Glutamatergic neuron (in vitro differentiated cells): ENCODE measurements at places on chromosomes 5 and 9. TPM values are rescaled to one million over a fixed set of nuclear protein-coding genes. Genes with fewer than 3 reads are reported as not detected.

- peaks cover 6% of the 10 kb centered on the region for H3K27me3 ChIP-seq
- peak; percentile 37 for DNase-seq
- H3K36me3 ChIP-seq: no peaks in the 10 kb centered on the region
- H3K4me3 ChIP-seq: no peak overlapping the region
These were observed 29.1 kb upstream of the TOMM5 start for GRCh38 chr9:37621273-37622121.

- peaks cover 2% of the 10 kb centered on the region for H3K27me3 ChIP-seq
- no peaks in the 10 kb centered on the region for H3K36me3 ChIP-seq
- no peak overlapping the region for H3K4me3 ChIP-seq
- H3K27ac ChIP-seq: no peak overlapping the region
These were observed 5.5 kb downstream of the PCYOX1L start for GRCh38 chr5:149363358-149363757.

DNA sequence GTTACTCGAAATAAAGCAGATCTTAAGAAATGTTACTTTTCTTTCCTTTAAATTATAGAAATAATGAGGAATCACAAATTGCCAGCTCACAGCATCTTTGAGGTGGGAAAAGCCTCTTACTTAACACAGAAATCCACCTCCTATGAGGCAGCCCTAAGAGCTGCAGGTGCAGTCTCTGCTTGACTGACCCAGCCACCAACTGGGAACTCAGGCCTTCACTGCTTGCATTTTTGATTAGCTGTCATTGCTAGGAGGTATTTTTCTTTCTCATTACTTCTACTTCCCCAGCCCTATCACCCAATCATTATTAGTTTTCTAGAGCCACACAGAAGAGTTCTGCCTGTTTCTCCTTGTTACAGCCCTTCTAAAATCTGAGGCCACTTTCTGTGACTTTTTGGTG is 416.5 kb upstream of the KLF4 start:
- H3K36me3 ChIP-seq: peaks cover 6% of the 10 kb centered on the region
- no peak overlapping the region for H3K27ac ChIP-seq
- DNase-seq: no peak

GRCh38 chr5:150562832-150563231 is 54.9 kb downstream of the NDST1 start:
- H3K36me3 ChIP-seq: no peaks in the 10 kb centered on the region
- H3K27ac ChIP-seq: no peak overlapping the region
- H3K4me1 ChIP-seq: peaks cover 10% of the 10 kb centered on the region
- no peak for DNase-seq
- peaks cover 3% of the 10 kb centered on the region for H3K27me3 ChIP-seq

The MYOT gene
- not detected for total RNA-seq

DNA sequence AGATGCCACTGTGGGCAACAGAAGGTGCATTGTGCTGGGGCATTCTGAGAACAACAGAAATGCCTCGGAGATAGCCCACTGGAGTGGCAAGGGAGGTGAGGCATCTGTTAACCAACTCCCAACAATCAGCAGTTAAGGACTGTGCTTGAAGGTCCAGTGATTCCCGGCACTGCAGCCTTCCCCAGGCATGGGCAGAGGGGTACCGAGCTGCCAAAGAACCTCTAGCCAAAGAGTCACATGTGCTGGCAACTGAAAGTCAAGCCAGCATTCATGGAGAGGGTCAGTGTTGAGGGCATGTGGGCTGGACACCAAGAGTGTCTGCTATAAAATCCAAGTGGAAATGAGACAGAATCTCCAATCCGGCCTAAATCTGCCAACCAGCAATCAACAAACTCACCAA is 149.6 kb downstream of the ASTN2 start:
- H3K4me1 ChIP-seq: peaks cover 15% of the 10 kb centered on the region
- no peak for DNase-seq
- H3K27ac ChIP-seq: no peak overlapping the region
- no peaks in the 10 kb centered on the region for H3K27me3 ChIP-seq
- no peak overlapping the region for H3K4me3 ChIP-seq
- no peaks in the 10 kb centered on the region for H3K36me3 ChIP-seq

- H3K27ac ChIP-seq: no peak overlapping the region
- peaks cover 3% of the 10 kb centered on the region for H3K27me3 ChIP-seq
These were observed 29.6 kb upstream of the IGFBPL1 start for GRCh38 chr9:38453835-38454234.

- no peak overlapping the region for H3K27ac ChIP-seq
- no peaks in the 10 kb centered on the region for H3K27me3 ChIP-seq
- no peaks in the 10 kb centered on the region for H3K36me3 ChIP-seq
- H3K4me3 ChIP-seq: no peak overlapping the region
- no peaks in the 10 kb centered on the region for H3K4me1 ChIP-seq
These were observed 75.8 kb downstream of the MACROH2A1 start for GRCh38 chr5:135323227-135323626.

The INSL4 gene
- not detected for total RNA-seq

- H3K4me3 ChIP-seq: no peak overlapping the region
- peaks cover 8% of the 10 kb centered on the region for H3K27me3 ChIP-seq
- H3K36me3 ChIP-seq: no peaks in the 10 kb centered on the region
- no peak for DNase-seq
These were observed 25.7 kb downstream of the HMGCS1 start for GRCh38 chr5:43287493-43287892.

The INSL6 gene
- total RNA-seq: not detected

DNA sequence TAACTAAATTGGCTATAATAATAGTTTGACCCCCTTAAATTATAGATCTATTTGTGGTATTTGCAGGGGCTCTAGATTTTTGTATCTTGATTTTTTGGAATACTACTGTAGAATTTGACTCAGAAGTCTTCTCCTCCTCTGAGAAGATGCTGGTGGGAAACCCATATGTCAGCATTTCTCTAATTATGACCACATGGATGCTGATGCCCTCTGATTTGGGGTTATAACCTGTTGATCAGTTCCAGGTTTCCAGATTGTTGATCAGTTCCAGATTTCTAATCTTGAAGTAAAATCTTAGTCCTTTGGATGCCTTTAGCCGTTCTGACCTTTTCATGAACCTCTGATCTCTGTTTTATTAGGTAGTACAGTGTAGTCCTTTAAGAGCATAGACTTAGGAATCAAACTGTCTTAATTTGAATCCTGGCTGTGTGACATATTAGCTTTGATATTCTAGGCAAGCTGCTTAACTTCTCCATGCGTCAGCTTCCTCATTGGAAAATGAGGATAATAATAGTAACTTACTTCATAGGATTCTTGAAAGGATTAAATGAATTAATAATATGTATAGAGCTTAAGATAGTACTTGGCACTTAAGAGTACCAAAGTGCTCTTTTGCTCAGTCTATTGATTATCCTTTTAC is 8.1 kb downstream of the FSD1L start:
- peaks cover 12% of the 10 kb centered on the region for H3K4me1 ChIP-seq
- no peaks in the 10 kb centered on the region for H3K27me3 ChIP-seq
- H3K4me3 ChIP-seq: no peak overlapping the region
- DNase-seq: no peak

GRCh38 chr5:79014631-79015030 is 29.5 kb upstream of the ARSB start:
- no peak overlapping the region for H3K4me3 ChIP-seq
- no peak overlapping the region for H3K27ac ChIP-seq
- no peaks in the 10 kb centered on the region for H3K27me3 ChIP-seq

- H3K27me3 ChIP-seq: peaks cover 4% of the 10 kb centered on the region
- H3K27ac ChIP-seq: no peak overlapping the region
- DNase-seq: no peak
- H3K36me3 ChIP-seq: peaks cover 5% of the 10 kb centered on the region
- H3K4me1 ChIP-seq: no peaks in the 10 kb centered on the region
These were observed 8.3 kb upstream of the SPATA31C1 start for GRCh38 chr9:87909310-87910041.

The GBGT1 gene
- 1.3 TPM for total RNA-seq

- no peak for DNase-seq
- H3K4me3 ChIP-seq: no peak overlapping the region
- peaks cover 13% of the 10 kb centered on the region for H3K4me1 ChIP-seq
- peaks cover 4% of the 10 kb centered on the region for H3K27me3 ChIP-seq
These were observed 409.2 kb downstream of the BNC2 start for GRCh38 chr9:16461137-16461840.

DNA sequence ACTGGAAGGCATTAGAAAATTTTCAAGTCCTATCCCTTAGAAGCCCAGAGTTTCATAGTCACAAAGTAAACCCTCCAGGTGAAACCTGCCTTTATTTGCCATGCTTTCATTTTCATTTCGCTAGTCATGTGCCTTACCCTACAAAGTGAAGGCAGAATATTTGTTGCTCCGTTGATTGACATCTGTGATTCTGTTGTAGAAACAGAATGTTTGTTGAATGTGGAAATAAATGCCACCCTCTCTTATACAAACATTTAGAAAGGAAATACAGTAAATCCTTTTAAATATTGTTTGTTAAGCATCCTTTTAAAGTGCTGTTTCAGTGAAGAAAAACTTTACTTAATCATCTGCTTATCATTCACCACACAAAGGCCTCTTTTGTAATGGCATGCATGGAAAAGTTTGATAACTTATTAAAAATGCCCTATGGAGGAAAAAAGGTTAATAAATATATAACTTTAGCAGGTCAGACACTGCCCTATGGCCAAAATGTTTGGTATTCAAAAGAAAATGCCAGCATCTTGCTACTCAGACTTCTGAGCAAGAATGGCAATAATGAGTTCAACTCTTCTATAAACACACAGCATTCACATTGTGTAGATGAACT is 34.3 kb upstream of the CAST start:
- peaks cover 1% of the 10 kb centered on the region for H3K4me1 ChIP-seq
- H3K36me3 ChIP-seq: peaks cover 5% of the 10 kb centered on the region
- H3K27me3 ChIP-seq: peaks cover 3% of the 10 kb centered on the region
- DNase-seq: no peak
- no peak overlapping the region for H3K27ac ChIP-seq

The HMMR gene
- 7.4 TPM for total RNA-seq

The PCDHB3 gene
- 36.9 TPM for total RNA-seq

The PALM2AKAP2 gene
- total RNA-seq: 1.0 TPM

The SLC6A3 gene
- 22.4 TPM for total RNA-seq

DNA sequence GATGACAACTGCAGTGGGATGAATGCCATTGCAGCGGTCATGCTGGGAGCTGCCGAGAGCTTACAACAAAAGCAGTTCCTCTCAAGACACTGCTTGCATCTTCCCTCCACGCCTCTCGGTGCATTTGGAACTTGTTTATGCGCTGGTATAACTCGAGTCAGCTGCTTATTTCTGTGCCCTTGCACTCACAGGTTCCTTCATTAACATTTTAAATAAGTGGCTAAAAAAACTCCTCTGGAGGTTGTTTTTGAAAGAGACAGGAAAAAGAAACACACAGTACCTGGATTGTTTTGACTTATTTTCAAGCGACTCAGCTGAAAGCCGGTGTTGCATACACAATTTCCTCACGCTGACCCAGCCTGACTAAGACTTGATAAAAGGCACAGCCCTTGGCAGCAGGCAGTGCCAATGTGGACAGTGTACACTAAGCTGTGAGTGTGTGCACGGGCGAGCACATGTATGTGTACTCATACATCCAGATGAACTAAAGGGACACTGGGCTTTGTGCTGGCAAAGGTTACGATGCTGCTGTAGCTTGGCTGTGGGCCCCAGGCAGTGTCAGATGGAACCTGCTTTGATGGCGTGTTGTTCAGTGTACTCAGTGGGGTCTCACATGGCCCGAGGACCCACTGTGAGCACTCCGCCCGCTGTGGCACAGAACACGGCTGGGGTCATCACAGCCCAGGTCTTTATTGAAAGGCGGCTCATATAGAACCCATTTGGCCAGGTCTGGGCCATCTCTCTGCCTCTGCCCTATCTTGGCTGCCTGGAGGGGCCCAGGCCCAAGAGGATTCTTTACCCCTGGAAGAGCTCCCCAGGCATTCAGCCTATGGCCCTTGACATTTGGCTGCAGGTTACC is 92.3 kb downstream of the ANKRD33B start:
- H3K4me3 ChIP-seq: no peak overlapping the region
- no peak overlapping the region for H3K27ac ChIP-seq

- no peak overlapping the region for H3K27ac ChIP-seq
- no peaks in the 10 kb centered on the region for H3K4me1 ChIP-seq
- H3K36me3 ChIP-seq: no peaks in the 10 kb centered on the region
- DNase-seq: no peak
- peaks cover 7% of the 10 kb centered on the region for H3K27me3 ChIP-seq
These were observed 98.6 kb upstream of the SLC25A48 start for GRCh38 chr5:135735831-135736230.

GRCh38 chr5:15796096-15796495 is 296.1 kb downstream of the FBXL7 start:
- DNase-seq: no peak
- no peaks in the 10 kb centered on the region for H3K36me3 ChIP-seq
- no peak overlapping the region for H3K27ac ChIP-seq
- H3K27me3 ChIP-seq: peaks cover 3% of the 10 kb centered on the region
- H3K4me1 ChIP-seq: peaks cover 50% of the 10 kb centered on the region
- H3K4me3 ChIP-seq: no peak overlapping the region

The CENPH gene
- total RNA-seq: 9.5 TPM

DNA sequence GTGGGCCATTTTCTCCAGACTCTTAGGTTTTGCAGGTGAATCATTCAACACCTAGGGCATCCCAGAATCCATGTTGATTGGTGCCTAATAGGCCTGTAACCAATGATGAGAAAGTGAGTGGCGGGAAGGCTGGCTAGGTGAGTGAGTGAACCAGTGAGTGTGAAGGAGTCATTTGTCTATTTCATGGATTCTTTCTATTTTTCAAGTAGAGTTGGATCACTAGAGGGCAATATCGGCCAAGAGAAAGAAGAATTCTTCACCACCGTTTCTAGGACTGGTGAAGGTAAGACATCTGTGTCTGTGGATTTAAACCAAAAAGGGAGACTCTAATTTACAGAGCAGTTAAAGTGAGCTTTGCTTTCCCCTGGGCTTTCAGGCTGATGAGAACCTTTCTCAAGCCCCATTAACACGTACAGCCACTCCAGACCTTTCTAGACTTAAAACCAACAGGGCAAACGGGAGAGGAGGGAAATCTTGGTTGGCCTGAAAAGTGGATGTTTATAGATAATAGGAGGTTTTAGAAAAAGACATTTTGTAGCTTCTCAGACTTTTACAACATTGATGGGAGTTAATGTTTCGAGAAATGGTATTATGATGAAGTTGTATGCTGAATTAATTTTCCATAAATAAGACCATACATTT is 114.3 kb upstream of the IL12B start:
- H3K4me3 ChIP-seq: no peak overlapping the region
- no peak overlapping the region for H3K27ac ChIP-seq
- no peak for DNase-seq

DNA sequence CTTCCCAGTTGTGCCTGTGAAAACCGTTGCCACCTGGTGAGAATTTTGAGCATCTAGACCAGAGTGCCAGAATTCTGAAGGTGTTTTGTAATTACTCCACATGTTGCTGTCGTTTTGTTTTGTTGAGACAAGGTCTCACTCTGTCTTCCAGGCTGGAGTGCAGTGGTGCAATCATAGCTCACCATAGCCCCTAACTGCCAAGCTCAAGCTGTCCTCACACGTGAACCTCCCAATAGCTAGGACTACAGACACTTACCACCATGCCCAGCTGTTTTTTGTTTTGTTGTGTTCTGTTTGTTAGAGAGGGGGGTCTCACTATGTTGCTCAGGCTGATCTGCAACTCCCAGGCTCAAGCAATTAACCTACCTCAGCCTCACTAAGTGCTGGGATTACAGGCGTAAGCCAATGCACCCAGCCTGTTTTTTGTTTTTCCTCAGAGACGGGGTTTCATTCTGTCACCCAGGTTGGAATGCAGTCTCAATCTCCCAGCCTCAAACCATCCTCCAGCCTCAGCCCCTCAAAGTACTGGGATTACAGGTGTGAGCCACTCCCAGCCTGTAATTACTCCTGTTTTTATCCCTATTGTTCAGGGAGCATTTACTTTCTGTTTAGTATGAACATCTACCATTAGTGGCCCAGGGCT is 121.1 kb upstream of the DMRT1 start:
- no peaks in the 10 kb centered on the region for H3K27me3 ChIP-seq
- no peak overlapping the region for H3K27ac ChIP-seq
- H3K4me1 ChIP-seq: no peaks in the 10 kb centered on the region
- no peak overlapping the region for H3K4me3 ChIP-seq
- no peaks in the 10 kb centered on the region for H3K36me3 ChIP-seq

GRCh38 chr5:127695346-127695745 is 7.8 kb upstream of the CCDC192 start:
- no peaks in the 10 kb centered on the region for H3K27me3 ChIP-seq
- no peak for DNase-seq
- peak overlapping the region; percentile 76 for H3K27ac ChIP-seq
